ENCODE measurements at places on chromosomes 3 and 15.

DNA sequence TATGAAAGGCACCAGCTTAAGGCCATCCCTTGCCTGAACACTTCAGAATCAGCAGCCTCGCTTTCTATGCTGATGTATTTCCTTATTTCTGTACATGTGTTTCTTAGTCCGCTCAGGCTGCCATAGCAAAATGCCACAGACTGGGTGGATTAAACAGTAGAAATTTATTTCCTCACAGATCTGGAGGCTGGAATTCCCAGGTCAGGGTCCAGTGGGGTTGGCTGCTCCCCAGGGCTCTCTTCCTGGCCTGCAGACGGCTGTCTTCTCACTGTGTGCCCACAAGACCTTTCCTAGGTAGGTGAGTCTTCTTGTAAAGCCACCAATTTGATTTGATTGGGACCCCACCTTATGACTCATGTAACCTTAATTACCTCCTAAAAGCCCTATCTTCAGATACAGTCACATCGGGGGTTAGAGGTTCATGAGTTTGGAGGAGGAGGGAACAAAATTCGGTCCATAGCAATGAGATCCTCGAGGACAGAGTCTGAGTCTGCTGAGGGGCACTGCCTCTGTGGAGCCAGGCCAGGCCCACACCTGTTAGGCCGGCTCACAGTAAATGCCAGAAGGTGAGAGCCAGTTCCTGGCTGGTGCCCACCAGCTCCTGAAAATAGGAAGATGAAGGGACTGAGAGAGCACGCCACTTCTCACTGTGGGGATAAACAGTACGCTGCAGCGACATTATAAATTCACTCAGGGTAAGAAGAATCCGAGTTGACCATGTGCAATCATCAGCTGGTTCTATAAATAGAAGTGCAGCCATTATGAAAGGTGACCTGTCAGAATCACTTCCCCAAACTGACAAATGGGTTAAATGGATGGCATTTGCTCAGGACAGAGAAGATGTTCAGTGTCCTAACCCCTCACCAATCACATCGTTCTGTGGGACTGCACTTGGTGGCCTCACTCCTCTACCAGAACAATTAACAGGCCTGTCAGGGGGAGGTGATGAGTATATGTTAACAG is 41.1 kb downstream of the CTXND1 start:
- DNase-seq: no peak

- DNase-seq: no peak
These were observed 159.3 kb upstream of the NR2F2 start for GRCh38 chr15:96170979-96171739.

GRCh38 chr3:76754247-76754646 is 285.7 kb upstream of the ROBO2 start:
- no peak for DNase-seq

GRCh38 chr3:172181932-172182586 is 142.7 kb downstream of the FNDC3B start:
- no peak for DNase-seq

- DNase-seq: no peak
These were observed 1106.8 kb downstream of the IGSF11 start for GRCh38 chr3:117927825-117928224.

GRCh38 chr15:82656641-82657266 is 9.6 kb upstream of the CPEB1 start:
- DNase-seq: no peak

GRCh38 chr3:5264896-5265770 is 77.6 kb downstream of the EDEM1 start:
- no peak for DNase-seq
